ENCODE measurements at places on chromosomes 3 and 15.

GRCh38 chr3:22836131-22836530 is 367.0 kb upstream of the UBE2E2 start:
- no peak for ATAC-seq

GRCh38 chr15:33742800-33743199 is 225.5 kb upstream of the CHRM5 start:
- ATAC-seq = peak; percentile 43

DNA sequence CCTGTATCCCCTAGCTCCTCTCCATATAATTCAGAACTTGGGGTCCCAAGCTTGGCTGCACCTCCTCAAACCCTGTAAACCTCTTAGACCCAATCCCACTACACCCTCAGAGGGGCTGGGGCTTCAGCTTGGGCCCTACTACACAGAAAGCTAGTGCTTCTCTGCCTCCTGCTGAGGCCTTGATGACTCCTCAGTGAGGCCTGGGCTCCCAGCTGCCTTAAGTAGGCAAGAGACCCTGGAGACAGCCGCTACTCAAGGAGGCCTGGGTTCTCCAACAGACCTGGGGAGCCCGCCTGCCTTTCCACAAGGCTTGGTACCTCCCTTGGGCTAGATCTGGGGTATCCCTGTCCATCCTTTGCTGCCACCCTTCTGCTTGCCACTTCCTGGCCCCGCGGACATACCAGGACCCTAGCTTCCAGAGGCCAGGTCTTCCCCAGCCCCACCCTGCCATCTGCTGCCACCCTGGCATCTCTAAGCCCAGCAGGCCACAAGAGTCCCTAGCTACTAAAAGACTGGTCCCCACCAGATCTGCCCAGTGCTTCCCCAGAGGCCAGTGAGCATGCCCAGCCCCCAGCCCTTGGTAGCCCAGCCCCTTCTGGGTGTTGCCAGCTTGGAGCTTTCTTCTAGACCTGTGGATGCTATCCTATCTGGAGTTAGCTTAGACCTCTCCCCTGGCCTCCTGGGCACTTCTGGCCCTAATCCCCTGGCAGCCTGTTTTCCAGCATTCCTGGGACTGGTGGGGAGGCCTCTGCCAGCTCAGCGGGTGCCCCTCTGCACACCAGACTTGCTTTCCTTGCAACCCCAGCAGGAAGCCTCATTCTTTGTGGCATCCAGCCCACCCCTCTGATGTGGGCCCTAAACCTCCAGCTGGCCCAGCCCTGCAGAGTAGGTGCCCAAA is 13.7 kb downstream of the C15orf39 start:
- ATAC-seq = peak; percentile 12

DNA sequence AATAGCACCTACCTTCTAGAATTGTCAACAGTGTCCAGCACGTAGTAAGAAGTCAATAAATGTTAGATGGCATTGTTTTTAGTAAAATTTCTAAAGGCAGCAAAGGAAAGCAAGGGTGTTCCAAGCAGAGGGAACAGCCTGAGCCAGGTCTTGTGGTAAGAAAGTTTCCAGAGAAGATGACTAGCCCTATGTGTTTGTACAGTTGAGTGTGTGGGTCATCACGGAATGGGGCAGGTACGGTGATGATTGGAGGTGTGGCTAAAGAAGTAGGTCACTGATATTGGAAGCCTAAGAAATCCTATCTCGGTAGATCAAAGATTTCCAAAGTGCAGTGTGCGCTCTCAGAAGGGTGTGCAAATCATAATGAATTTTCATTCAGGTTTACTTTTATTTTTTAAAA is 94.2 kb upstream of the BCL6 start:
- no peak for ATAC-seq
